Large intestine (tissue), 12 donors: ENCODE measurements at places on chromosomes 3 and 15. TPM values are rescaled to one million over a fixed set of nuclear protein-coding genes. Genes with fewer than 3 reads are reported as not detected.

Gene GATM
- 149 TPM for polyA plus RNA-seq

Gene TNFAIP8L3
- 3.8 TPM for polyA plus RNA-seq

Gene PLA1A
- polyA plus RNA-seq: 9.3 TPM

Gene ALAS1
- 37.2 TPM for polyA plus RNA-seq

Gene DNAJC19
- 48.8 TPM for polyA plus RNA-seq

Gene MESP2
- polyA plus RNA-seq: 0.30 TPM

Gene CCR9
- 1.0 TPM for polyA plus RNA-seq

Gene PAK6
- polyA plus RNA-seq: 14.8 TPM

Gene EID1
- 164 TPM for polyA plus RNA-seq

Gene ADAMTSL3
- polyA plus RNA-seq: 8.0 TPM

Gene ARRDC4
- 83.1 TPM for polyA plus RNA-seq

Gene CALML4
- polyA plus RNA-seq: 170 TPM

Gene LSMEM2
- 0.25 TPM for polyA plus RNA-seq

Gene CRYGS
- polyA plus RNA-seq: 4.9 TPM
